NCI-H69 (cell line): ENCODE measurements at places on chromosomes 12 and 14.
A peak's percentile ranks its signal among the peaks of the same experiment; 100 is the strongest.

DNA sequence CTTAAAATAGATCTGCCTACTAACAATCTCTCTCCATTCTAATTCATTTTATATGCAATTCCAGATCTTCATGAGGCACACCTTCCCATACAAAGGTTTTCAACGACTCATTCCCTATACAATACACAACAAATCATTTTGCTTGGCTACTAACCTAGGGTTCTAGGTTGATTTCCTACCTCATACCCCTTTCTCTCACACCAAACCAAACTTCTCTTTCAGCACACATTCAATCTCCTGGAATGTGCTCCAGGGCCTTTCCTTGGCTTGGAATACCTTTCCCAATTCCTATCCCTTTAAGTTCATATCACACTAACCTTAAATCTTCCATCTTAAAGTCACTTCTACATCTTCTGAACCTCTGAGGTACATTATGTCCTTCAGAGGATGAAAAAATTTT lies 38.7 kb upstream of the MTERF2 start:
- DNase-seq = no peak

DNA sequence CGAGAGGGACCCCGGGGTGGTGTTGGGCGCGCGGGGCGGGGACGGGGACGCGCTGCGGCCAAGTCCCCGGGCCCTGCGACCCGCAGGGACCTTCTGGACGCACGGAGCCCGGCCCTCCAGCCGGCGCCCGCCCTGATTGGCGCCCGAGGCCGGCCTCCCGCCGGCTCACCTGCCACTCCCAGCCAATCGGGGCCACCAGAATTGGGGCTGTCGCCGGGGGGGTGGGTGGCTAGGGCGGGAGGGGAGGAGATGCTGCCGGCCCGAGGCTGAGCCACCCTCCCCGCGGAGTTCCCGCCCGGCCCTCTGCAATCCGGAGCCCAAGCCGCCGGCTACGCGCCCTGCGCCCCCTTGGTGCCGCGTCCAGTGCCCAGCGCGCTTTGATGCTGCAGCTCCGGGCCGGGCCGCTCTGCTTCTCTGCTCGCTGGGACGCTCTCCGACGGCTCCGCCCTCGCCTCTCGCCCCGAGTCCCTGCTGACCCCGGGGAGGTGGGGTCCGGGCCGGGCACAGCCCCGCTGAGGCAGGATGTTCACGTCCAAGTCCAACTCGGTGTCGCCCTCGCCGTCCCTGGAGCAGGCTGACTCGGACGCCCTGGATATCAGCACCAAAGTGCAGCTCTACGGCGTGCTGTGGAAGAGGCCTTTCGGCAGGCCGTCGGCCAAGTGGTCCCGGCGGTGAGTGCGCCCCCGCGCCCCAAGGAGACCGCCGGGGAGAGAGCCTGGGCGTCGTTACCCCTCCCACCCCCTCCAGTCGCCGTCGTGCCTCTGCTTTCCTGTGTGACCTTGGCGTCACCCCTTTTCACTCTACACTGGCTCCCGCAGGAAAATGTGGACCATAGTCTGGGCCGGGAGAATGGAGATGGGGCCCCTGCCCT lies at the start of gene PLEKHD1:
PLEKHD1 (plus strand) TSS at position 285 of the 871 bp plus-strand sequence; CDS start at position 523, 238 bp downstream.
- peak; percentile 91 for DNase-seq

GRCh38 chr14:61258985-61259384 lies 22.2 kb downstream of the TMEM30B start:
- DNase-seq = no peak

DNA sequence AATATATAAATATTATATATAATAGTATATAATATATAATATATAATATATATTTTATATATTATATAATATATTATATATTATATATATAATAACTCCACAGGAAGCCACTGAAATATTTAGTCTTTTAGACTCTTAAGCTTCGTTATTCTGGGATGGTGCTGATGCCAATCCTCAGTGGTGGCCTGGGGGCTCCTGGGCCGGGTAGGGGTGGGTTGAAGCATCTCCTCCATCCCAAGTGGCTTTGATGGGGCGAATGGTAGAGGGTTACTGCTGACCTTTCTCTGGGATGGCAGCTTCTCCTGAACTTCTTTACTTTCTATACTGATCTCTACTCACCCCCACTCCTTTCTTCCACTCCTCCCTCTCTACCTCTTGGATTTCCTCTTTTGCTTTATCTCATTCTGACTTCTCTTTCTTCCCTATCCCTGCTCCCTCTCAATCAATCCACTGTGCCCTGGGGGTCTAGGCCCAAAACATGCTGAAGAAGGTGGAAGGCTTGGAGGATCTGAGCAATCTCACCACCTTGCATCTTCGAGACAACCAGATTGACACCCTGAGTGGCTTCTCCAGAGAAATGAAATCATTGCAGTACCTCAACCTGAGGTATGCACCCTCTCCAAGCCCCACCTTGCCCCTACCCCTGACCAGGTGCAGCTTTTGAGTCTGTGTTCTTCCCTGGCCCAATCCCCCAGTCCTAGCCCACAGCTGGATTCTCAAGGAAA lies 4.8 kb upstream of the ENO2 start:
- peak; percentile 30 for DNase-seq

DNA sequence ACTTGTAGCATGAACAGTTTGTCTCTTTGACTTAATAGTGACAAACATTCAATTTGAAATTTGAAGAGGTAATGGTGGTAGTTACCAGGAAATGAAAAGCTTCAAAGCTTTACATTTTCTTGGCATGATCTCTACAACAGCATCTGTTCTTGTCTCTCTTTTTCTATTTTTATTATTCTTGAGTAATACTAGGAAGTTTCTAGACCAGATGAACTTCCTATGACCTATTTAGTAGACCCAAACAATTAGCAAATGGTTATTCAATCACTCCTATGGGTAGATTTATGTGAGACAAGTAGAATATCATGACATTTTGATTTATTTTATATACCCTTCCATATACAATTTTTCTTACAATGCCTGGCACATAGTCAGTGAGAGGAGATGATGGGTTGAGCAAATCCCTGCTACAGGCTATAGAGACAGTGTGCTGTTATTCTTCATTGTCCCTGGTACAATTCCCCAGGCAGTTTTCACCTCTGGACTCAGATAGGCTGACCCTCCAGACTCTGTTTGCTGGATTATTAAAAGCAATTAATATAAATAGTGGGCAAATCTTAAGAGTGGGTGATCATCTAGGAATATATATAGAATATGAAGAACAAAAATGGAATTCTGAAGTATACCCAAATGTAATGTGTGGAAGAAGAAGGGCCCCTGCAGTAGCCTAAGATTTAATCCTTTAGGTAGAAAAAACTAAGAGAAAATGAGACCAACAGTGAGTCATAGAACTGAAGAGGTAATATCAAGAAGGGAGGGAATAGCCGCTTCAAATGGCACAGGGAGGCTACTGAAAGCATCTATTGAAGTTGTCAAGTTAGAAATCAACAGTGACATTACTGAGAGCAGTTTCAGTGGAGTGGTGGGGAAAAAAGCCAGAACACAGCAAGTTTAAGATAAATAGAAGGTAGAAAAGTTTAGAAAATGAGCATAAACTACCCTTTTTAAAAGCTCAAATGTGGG lies 512.0 kb downstream of the FOXG1 start:
- DNase-seq = peak; percentile 38

GRCh38 chr12:131795690-131796410 lies 32.3 kb upstream of the MMP17 start:
- peak; percentile 79 for DNase-seq

DNA sequence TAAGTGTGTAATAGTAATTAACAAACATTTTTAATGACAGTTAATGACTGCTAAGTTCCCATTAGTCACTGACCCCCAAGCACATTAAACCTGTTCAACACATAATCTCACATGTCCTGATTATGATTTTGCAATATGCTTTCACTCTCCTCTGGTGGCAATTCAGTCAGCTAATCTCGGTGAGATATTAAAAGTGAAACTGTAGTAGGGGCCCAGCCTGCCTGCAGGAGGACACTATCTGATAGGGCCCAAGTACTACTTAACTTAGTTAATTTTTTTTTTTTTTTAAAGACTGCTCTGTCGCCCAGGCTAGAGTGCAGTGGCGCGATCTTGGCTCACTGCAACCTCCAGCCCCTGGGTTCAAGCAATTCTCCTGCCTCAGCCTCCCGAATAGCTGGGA lies 48.8 kb downstream of the CIT start:
- no peak for DNase-seq

GRCh38 chr12:108080363-108080762 lies 48.7 kb upstream of the WSCD2 start:
- no peak for DNase-seq

DNA sequence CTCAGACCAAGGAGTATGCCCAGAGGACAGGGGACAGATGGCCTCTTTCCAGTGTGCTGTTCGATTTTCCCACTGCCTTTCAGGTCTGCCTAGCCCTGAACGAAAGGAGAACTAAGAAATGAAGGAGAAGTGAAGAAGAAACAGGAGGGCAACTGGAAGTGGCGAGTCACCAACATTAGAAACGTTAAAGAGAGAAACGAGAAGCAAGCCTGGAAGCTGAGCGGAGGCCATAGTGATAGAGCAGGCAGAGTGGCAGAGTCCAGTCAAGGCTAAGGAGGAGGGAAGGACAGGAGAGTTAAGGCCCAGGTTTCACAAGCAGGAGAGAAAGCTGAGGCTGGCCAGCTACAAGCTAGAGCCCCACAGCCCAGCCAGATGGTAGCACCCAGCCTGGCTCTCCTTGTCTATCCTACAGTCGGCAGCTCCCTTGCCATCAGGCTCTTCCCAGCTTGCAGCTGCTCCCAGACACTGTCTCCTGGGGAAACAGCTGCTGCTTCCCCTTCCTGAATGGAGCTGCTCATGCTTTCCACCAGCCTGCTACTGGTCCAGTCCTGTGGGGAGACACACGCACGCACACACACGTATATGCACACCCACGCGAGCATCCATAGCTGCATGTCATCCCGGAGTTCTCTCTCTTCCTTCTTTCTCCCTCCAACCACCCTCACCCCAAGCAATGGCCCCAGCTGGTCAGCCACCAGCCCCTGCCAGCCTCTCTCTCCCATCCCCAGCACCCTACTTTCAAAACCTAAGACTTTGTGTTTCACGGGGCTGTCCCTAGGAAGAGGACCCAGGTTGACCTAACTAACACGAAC lies 139.7 kb upstream of the CCND2 start:
- DNase-seq = no peak

DNA sequence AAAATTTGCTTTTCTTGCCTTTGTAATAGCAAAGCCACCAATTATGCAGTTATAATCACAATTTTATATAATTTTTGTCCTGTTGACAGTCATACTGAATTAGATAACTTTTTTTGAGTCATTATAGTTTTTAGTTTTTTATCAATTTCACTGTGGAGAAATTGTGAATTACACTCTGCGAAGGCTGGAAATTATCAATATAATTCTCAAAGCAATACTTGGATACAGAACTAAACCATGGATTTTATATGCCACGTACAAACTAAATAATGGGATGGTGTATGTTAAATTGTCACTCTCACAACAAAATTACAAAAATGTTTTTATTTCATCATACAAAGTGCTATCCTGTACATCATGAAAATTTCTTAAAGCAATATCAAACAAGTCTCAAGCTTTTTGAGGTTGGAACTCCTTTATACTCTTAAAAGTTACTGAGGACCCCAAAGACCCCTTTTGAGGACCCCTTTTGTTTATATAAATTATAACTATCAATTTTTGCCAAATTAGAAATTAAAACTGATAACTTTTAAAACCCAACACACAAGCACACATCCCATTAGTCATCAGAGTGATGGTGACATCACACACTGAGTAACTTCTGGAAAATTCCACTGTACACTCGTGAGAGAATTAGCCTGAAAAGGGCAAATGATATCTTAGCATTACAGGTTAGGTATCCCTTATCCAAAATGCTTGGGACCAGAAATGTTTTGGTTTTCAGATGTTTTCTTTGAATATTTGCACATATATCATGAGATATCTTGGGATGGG lies 19.8 kb upstream of the AQP2 start:
- DNase-seq = no peak
